Lung (tissue), 17 donors: ENCODE measurements at places on chromosomes 11 and 22.

- H3K27me3 ChIP-seq = no peaks in the 10 kb centered on the region
- no peak overlapping the region for H3K27ac ChIP-seq
- H3K4me1 ChIP-seq = peaks cover 5% of the 10 kb centered on the region
- DNase-seq = no peak
Observed at GRCh38 chr11:109972181-109972715, 120.9 kb upstream of the ZC3H12C start.

DNA sequence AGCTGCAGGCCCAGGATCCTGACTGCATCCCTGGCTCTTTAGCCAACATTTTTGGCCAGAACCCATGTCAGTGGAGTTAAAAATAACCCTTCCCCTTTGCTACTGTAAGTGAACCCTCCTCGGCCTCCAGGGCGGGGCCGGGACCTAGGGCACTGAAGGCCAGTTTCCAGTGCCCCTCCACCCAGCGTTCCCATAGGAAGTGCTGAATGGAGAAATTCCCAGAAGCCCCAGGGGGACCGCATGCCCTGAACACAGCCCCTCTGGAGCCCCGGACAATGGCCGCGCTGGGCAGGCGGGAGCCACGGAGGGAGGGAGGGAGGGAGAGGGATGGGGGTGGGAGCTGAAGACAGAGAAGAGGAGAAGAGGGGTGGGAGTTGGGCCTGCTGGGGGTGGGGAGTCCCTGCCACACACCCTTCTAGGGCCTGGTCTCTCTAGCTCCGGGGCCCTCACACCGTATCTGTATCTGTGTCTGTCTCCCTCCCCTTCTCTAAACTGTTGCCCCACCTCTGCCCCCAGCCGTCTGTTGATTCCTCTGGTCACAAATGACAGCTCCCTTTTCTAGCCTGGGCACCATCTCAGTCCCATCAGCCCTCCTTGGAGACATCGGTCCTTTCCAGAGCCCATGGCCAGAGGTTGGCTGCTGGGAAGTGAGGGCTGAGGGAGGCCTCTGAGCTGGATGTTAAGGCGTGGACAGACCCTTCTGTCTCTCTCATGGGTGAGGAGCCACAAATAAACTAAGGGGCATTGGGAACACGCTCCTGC lies 10.9 kb downstream of the PDGFB start:
- H3K4me1 ChIP-seq = peaks cover 53% of the 10 kb centered on the region
- no peaks in the 10 kb centered on the region for H3K27me3 ChIP-seq
- H3K4me3 ChIP-seq = no peak overlapping the region
- H3K36me3 ChIP-seq = no peaks in the 10 kb centered on the region

DNA sequence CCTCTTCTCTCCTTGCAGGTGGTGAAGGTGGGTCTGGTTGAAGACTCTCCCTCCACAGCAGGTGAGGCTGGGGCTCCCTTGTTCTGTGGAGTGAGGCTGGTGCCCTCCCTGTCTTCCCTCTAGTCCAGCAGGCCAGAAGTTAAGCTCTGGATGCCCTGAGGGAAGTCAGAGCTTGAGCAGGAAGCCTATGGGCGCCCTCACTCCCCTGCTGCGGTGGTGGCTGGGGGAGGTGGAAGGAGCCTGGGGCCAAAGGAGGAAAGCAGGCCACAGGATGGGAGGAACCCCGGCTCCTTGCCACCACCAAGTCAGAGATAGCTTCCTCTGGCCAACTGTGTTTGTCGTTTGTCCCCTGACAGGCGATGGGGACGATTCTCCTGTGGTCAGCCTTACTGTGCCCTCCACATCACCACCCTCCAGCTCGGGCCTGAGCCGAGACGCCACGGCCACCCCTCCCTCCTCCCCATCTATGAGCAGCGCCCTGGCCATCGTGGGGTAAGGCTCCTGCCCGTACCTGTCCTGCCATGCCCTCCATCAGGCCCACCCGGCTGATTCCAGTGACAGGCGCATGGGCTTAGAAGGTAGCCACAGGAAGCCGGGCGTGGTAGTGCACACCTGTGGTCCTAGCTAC lies 29.5 kb upstream of the RAB1B start:
- H3K4me1 ChIP-seq = no peaks in the 10 kb centered on the region
- H3K4me3 ChIP-seq = no peak overlapping the region
- peaks cover 7% of the 10 kb centered on the region for H3K36me3 ChIP-seq
- no peaks in the 10 kb centered on the region for H3K27me3 ChIP-seq
- no peak overlapping the region for H3K27ac ChIP-seq

DNA sequence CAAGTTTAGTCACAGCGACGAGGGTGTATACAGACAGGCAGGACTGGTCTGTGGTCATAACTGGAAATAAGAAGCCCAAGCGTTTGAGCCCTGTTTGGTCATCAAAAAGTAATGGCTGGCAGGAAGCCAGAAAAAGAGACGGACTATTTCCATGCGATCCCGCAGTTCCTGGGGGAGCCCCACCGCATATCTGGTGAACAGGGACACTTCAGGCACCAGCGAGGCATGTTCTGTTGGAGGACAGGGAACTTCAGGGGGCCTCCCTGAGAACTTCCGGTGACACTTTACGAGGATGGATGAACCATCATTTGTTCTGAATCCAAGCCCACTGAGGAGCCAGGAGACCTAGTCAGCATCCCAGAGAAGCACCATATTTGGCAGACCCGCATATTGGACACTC lies 29.7 kb upstream of the TRIM29 start:
- H3K27me3 ChIP-seq = peaks cover 36% of the 10 kb centered on the region
- H3K4me1 ChIP-seq = peaks cover 4% of the 10 kb centered on the region

DNA sequence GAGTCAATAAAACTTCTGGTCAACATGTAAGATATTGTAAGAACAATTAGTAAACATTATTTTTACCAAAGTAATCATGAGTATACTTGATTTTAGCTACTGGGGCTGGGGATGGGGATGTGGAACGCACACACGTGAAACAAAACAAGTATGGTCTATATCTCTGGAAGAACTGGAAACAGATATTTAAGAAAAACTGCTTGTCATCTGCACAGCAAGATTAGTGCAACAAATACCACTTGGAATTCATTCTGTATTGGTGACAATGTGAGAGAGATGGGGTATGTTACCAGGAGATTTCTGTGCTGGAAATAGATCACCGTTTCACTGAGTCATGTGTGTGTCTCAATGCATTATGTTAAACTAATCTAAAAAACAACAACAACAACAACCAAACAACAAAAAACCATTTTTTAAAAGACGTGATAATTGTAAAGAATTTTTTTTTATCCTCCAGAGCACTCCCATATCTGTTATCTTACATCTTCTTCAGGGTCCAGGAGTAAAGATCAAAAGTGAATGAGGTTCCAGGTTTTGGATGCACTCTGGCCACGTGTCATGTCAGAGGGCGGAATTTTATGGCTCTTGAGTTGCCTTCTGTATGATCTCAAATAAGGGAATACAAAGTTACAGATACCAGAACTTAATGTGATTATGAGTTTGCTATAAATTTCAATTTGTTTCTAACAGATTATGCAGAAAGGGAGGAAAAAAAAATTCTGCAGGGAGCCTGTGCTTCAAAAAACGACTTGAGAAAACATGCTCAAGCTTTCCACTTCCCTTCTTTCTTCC lies 153.0 kb downstream of the BBOX1 start:
- H3K27me3 ChIP-seq = peaks cover 60% of the 10 kb centered on the region
- no peaks in the 10 kb centered on the region for H3K36me3 ChIP-seq
- no peak for DNase-seq

DNA sequence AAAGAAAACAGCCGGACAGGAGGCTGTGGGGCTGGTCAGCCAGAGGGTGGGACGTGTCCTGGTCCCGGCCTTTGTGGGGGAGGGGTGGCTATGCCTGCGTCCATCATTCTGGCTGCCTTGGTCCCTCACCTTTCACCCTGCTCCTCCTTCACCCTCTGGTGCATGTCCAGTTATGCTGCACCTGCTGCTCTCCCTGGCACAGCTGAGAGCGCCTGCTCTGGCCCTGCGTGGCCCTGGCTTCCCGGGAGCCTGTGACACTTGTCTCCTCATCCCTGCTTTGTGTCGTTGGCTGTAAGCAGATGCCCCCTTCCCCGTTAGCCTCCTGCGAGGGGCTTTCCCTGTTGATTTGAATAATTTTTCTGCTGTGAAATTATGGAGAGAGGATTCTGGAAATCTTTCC lies 16.6 kb downstream of the PHRF1 start:
- no peak overlapping the region for H3K4me3 ChIP-seq
- no peak overlapping the region for H3K27ac ChIP-seq

GRCh38 chr11:110299006-110299785 lies 2.8 kb upstream of the RDX start:
- no peaks in the 10 kb centered on the region for H3K36me3 ChIP-seq
- H3K27ac ChIP-seq = no peak overlapping the region
- DNase-seq = no peak
- no peaks in the 10 kb centered on the region for H3K27me3 ChIP-seq
- no peak overlapping the region for H3K4me3 ChIP-seq
- no peaks in the 10 kb centered on the region for H3K4me1 ChIP-seq
